ENCODE measurements at places on chromosomes 2 and 18.

- DNase-seq, result no peak
These were observed 144.0 kb downstream of the EML6 start for GRCh38 chr2:54867457-54867856.

- DNase-seq, result no peak
These were observed 783.2 kb upstream of the CDH2 start for GRCh38 chr18:28960146-28960545.

DNA sequence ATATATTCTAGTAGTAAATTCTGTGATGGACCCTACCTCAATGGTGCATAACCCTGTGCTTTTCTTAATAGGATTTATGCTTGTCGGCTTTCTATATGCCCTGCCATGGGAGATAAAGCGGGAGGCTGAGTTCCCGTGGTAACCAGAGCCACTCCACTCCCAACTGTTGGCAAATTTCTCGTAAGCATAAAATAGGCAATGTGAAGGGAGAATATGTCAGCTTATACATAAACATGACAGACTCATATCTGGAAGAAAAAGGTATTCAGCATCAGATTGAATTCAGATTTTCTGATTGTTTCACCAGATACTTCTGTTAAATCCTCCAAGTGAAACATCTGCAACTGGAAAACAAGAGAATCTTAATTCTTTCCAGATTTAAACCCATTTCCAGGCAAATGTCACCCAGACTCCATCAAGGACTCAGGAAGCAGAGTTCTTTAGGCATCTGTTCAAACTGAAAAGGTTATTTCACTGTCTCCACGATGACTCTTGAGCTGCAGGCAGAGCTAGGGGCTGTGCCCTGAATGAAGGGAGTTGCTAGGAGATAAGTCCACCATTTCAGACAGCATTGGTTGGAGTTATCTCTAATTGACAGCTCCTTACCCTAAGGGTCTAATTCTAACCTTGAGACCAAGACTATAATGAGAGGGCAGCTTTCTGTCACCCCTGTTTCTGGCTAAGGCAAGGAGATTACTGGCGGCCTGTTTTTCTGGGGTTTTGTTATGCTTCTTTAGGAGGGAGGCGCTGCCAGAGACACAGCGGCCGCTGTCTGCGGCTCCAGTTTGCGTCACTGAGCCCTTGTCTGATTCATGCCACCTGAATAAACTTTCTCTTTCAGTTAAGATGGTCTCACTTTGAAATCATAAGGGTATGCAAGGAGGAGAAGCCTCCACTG is 381.3 kb downstream of the SOX11 start:
- no peak for DNase-seq

DNA sequence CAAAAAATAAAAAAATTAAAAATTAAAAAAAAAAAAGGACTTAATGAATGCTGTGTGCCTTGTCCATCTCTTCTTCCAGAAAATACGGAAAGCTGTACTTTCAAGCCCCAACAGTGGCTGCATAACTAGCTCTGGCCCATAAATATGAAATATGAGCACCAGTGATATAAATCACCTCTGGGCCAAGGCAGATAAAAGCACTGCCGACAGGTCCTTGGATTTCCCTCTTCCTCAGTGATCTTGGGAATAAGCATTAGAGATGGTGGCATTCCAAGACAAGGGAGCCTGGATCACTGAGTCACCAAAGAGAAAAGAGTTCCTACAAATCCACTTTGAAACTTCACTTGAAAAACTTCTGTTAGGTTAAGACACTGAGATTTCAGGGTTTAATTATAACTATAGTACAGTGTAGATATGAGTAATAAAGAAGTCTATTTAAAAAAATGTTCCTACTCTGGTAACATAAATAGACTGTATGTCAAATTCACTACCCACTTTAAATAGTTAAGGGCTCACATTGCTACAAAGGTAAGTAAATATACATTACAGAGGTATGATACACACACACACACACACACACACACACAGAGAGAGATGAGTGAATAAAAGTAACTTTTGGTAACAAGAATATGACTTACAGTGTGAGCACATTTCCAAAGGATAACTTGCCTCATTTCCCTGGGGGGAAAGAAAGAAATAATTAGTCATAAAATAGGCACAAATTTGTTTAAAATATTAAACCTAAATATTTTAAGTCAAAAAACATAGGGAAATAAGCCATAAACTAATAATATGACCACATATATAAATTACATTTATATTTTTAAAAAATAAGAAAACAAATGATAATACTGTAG is 35.6 kb downstream of the PPP3R1 start:
- DNase-seq, result no peak

DNA sequence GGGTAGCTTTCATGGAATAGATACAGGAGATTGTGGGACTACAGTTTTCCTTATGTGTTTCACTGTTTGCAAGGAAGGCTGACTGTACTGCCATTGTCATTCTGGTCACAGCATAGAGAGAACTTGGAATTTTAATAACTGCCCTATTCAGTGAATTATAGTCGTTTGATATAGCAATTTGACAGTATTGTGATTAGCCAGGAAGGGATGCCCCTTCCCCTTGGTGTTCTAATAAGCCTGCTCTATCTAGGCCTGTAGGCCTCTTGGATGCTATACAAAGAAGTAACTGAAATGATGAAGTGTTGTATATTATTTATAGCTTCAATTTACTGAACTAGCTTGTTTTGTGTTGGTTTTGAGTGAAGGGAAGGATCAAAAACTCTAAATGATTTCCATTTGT is 528.6 kb upstream of the CDH2 start:
- no peak for DNase-seq

DNA sequence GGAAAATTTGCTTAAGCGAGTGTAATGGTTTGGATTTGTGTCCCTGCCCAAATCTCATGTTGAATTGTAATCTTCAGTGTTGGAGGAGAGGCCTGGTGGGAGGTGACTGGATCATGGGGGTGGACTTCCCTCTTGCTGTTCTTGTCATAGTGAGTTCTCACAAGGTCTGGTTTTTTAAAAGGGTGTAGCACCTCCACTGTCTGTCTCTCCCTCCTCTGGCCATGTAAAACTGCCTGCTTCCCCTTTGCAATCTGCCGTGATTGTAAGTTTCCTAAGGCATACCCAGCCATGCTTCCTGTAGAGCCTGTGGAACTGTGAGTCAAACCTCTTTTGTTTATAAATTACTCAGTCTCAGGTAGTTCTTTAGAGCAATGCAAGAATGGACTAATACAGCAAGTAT is 6.6 kb downstream of the YIPF4 start:
- DNase-seq, result no peak

- no peak for DNase-seq
These were observed 304.7 kb upstream of the HNMT start for GRCh38 chr2:137659616-137660015.

GRCh38 chr2:101729521-101730190 is 32.1 kb downstream of the MAP4K4 start:
- no peak for DNase-seq

- no peak for DNase-seq
These were observed 54.6 kb downstream of the GALR1 start for GRCh38 chr18:77304268-77304667.

GRCh38 chr2:186612555-186613440 is 22.9 kb downstream of the ITGAV start:
- DNase-seq, result no peak

DNA sequence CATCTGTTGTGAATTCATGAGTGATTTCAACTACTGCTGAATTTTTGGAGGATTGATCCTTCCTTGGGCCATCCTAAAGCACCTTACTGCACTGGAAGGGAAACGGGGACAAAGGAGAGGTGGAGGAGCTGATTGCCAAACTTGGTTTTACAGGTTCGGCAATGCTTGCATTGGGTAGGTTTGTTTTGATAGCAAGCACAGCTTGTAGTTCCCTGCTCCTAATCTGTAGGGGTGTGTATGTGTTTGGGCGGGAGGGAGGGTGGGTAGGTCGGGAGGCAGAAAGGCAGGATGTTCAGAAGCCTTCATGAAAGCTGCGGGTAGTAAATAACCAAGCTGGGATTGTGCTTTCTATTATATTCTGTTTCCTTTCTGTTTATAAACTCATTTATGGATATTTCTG is 24.6 kb downstream of the PHLPP1 start:
- DNase-seq, result no peak

DNA sequence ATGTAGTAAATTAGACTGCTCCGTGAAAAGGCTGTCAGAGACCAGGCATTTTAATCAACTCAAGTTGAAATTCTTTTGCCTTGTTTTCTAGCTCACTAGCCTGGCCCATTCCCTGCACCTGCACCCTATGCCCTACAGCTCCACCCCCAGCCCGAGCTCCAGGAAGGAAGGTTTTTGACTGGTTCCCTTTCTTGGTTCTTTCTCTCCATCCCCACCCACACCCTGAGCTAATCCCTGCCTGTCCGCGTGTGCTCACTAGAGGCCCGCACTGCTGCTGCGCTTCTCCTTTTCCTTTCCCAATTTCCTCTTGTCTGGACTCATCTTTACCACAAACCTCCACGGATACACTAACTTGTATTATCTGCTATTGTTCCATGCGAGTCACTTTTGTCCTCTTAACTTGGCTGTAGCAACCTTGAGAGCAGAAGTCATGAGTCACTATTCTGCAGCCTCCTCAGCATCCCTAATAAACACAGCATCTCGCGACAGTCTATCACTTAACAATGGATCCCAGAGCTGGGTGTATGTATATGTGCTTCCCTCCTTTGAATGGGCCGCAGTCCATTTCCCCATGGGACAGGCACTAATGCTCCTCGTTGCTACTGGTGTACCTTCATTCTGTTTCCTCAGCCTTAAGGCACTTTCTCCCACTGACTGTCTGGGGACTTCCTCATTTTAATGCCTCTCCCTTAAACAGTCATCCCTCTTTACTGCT is 36.5 kb downstream of the COLEC12 start:
- DNase-seq, result no peak

DNA sequence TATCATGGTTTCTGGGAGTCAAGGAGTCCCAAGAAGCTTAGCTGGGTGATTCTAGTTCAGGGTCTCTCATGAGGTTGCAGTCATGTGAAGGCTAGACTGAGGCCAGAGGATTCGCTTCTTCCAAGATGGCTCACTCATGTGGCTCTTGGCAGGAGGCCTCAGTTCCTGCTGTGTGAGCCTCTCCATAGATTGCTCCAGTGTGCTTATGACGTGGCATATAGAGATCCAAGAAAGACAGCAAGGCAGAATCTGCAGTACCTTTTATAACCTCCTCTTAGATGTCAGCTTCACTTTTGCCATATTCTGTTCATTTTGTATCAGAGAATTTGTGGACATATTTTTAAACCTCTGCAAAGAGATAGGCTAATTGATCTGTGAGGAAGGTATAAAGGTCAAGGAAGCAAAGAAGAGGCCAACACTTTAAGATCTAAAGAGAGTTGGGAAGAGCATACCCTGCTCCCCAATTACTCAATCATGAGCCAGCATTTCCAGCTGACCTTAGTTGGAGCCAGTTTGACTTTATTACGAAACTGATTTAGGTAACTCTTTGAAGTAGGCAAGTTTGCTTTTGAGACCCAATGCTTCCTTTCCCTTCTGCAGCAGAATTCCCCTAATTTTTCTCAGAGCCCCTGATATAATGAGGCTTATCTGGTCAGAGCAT is 134.7 kb downstream of the EML6 start:
- DNase-seq, result no peak

GRCh38 chr18:1663879-1664705 is 759.4 kb downstream of the ADCYAP1 start:
- DNase-seq, result peak; percentile 3

All from stimulated activated CD4-positive, alpha-beta T cell treated with anti-CD3 and anti-CD28 coated beads, TNF-alpha, amount 100 ng/mL, for 24 hours (primary cell).